ENCODE measurements at places on chromosomes 13 and 19.

GRCh38 chr13:95535243-95535642 is 17.3 kb upstream of the CLDN10 start:
- DNase-seq = no peak

DNA sequence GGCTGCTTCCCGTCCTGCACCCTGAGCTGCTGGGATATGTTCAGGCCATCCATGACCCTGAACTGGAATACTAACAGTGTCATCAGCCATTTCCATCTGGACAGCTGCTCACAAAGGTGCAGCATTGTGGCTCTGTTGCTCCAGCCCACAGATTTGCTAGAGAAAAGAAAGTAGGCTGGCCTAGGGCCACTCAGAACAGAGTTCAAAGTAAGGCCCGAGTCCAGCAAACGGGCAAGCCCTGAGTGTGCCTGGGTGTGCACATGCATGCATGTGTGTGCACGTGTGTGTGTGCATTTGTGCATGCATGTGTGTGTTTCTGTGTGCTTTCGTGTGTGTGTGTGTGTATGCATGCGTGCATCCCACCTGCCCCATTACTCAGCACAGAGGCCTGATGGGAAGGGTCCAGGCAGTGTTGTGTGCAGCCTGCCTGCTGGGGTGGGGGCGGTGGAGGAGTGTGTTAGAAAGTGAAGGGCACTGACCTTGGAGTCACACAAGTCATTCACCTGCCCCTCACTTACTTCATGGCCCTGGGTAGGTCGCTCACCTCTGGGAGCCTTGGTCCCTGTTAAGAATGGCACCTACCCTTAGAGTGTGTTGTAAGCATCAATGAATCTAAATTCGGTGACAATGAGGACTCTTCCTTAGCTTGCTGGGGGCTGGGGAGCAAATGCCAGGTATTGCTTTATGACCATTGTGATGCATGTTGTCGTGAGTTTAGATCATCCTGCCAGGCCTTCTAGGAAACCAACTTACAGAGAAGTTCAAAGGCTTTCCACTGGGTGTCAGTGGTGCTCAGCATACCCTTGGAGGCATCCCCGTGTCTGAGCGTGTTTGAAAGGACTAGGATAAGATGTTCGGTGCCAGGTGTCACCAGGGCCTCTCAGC is 53.2 kb downstream of the GPR12 start:
- peak; percentile 37 for DNase-seq

- DNase-seq = no peak
These were observed 20.3 kb downstream of the CEACAM16 start for GRCh38 chr19:44719262-44719701.

DNA sequence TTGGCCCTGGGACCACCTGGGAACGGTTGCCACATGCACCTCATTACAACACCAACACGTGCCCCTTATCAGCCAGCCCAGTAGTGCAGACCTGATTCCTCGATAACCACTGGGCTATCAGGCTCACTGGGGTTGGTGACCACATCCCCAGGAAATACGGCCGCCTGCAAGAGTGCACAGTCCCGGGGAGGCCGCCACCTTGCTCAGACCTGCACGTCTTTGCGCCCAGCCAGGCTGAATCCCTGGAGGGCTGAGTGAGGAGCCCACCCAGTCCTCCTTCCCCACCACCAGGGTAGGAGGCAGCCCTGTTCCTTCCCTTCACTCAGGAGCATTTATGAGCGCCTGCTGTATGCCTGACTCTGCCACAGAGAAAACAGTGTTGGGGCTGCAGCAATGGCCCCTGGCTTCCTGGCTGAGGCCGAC is 67.8 kb downstream of the CEBPG start:
- DNase-seq = no peak

DNA sequence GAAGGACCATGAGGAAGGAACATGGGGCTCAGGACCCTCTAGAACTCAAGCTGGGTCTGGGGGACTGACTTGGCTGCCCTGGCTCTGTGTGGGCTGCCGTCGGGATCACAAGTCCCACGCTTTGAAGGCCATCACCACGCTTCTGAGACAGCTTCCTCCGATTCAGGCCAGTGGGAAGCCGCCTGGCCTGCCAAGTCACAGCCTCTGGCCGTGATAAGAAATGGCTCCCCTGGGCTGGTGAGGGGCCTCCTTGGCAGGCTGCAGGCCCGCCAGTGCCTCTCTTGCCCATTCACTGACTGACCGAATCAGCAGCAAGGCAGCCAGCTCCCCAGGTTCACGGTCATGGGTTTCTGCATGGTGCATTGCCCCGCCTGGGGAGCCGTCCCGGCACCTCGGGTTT is 48.8 kb downstream of the COMP start:
- no peak for DNase-seq

DNA sequence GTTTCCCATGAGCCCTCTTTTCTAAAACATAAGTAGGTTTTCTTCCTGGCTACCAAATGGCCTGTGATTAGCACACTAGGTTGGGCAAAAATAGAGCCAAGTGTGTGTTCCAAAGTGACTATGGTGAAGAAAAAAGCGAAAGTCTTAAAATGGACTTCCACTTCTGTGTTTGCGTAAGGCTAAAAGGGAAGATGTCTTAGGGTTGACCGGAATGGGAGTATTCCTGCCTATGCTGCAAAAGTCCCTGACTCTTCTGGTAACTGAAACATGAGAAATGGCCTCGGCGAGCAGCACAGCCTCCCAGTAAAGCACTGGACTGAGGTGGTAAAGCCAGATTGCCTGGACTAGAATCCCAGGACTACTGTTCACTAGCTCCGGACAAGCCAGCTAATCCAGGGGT is 2.4 kb upstream of the FPR1 start:
- no peak for DNase-seq

GRCh38 chr13:28533125-28533436 is 38.2 kb upstream of the FLT1 start:
- no peak for DNase-seq

GRCh38 chr13:33205804-33206221 is 79.7 kb downstream of the STARD13 start:
- no peak for DNase-seq

GRCh38 chr19:1811942-1812425 is at the start of gene ATP8B3:
Gene ATP8B3 (minus strand): TSS chr19:1812276. CDS start chr19:1811736, 540 bp downstream.
- DNase-seq = peak; percentile 83
